ENCODE measurements at places on chromosomes 16 and 17.

DNA sequence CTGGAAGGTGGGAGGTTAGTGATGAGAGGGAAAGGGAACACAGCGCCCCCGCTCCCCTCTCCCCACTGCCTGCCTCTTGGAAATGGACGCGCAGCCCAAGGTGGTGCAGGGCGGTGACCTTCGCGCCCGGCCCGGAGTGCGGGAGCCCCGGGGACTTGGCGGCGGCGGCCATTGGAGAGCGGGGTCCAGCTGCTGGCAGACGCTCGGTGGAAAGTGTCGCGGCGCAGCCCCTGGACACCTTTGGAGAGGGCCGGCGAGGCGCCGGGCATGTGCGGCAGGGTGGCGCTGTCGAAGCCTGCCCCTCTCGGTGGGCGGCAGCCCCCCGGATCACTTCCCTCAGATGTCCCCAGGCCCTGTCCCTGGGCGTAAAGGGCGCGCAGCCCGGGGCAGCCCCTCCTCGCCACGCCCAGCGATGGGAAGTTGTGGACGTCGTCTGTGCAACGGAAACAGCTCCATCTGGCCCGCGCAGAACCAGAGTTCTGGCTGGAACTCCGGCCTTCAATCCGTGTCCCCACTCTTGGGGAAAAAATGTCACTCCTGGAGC is 16.7 kb downstream of the SALL1 start:
- DNase-seq = no peak

DNA sequence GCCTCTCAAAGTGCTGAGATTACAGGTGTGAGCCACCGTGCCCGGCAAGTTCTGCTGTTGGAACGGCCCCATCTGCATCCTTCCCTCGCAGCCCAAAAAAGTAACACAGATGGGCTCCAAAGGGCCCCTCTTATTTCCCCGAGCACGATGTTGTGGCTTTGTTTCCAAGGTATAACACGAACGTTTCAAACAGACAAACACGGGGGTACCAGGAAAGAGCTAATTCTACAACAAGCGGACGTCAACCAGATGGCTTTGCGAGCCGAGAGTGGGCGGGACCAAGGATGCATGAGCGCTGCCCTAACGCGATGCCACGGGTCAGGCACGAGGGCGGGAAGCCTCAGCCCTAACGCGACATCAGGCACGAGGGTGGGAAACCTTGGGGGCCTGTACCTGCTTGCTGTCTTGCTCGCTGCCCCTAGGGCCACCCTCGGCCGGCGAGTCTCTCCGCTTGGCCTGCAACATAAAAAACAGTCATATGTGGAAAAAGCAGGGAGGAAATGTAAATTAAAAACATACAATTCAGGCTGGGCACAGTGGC is 24.2 kb downstream of the UNKL start:
- DNase-seq = no peak

- DNase-seq = no peak
Measured at GRCh38 chr17:38326996-38327792, 16.6 kb downstream of the GPR179 start.

DNA sequence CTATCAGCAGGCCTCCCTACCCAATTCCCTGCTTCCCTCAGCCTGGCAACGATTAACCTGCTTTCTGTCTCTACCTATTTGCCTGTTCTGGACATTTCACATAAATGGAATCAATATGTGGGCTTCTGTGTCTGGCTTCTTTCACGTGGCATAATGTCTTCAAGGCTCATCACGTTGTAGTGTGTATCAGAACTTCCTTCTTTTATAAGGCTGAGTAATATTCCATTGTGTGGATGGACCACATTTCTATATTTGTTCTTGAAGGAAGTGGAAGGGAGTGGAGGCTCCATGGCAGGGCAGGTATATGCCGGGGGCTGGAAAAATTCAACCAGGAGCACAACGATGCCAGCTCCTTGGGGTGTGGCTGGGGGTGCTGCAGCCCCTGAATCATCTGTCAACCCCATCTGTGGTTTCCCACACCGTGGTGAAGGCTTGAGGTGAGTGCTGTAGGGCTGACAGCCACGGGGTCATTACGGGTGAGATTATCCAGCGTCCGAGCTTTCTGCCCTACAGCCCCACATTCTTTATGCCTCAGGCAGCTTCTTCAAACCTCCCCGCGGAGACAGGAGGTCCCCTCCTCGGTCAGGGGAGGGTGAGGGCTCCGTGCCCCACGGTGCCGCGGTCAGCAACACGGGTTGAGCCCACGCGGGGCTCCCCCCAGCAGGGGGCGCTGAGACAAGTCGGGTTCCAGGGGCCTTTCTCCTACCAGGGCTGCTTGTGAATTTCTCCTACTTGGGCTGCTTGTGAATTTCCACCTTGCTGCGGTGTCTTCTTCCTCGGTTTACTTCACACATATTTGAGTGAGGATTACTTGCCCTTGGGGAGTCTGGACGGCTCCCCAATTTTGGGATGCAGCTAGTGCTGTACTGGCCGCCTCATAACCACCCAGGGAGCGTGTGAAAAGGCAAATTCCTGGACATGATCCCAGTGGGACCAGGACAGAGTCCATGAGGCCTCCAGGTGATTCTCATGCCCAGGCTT is 18.3 kb upstream of the WFIKKN2 start:
- peak; percentile 10 for DNase-seq

DNA sequence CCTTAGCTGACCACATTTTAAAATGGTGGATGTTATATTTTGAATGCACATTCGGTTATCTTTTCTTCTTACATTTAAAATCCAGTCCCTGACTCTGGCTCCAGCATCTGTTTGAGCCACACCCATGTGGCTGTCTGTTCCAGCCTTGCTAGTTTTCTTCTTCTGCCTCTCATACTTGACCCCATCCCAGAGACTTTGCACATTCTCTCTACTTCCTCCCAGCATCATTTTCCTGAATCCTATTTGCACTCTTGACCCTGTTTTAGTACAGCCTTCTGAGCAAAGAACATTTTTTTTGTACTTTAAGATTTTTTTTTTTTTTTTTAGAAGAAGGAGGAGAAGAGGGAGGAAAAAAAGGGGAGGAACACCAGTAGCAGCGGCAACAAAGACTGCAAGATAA is 23.3 kb upstream of the MAF start:
- no peak for DNase-seq

DNA sequence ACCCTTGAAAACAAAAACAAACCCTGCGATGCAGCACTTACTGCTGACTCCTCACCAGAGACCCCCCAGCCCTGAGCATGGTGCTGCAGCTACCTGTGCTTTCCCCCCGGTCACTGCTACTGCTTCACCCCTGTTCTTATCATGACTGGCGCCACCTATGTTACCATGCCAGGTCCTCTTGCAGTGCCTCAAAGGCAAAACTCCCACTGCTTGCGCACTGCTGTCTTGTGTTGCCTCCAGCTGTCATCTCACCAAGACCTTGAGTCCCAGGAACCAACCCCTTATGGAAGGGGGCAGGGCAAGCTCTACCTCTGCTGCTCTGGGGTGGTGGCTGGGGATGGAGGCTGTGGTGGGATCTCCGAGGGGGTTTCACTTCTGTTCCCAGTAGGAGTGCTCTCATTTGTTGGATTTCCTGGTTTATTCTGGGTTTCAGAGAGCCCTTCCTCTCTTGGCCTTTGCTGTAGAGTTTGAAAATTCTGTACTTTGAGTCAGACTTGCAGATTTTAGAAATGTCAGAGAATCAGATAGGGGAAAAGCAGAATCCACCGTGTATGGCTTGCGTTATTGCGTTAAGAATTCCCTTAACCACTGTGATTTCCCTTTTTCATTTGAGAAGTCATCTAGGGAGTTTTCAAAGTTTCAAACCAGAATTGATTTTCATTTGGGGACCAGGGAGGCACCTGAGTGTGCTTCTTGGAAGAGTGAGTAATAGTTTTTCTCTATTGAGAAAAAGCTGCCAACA is 96.6 kb downstream of the SPECC1 start:
- no peak for DNase-seq

DNA sequence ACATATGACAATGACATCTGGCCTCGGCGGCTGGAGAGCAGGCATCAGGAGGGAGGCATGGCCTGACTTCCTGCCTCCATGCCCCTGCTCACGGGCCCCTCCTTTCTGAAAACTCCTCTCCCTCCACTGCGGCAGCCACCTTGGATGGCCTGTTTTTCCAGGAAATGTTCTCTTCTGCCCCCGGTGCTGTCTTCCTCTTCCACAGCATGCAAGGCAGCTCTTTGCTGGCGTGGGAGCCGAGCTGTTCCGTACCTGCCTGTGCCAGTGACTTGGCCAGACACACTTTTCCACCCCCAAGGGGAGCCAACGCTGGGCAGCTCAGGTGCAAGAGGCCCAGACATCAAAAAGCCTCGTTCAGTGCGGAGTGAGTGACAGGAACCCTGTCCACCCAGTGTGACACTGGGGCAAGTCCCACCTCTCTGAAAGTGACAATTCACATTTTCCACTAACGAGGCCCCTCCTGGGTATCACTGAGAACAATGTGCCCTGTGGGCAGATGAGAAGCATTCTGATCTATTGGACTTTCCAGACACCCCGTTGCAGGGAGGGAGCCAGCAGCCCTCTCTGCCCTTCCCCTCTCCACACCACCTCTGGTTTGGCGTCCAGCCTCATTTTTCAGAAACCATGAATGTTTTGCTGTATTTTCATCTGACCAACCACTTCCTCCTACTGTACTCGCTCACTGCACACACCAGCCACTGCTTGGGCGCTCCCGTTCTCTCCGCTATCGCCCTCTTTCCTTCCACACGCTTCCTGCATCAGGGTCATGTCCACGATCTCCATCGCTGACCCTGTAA is 31.2 kb downstream of the NSMCE1 start:
- peak; percentile 67 for DNase-seq

Data from stimulated activated CD4-positive, alpha-beta T cell treated with anti-CD3 and anti-CD28 coated beads, TNF-alpha, amount 100 ng/mL, for 48 hours (primary cell).